Naive thymus-derived CD4-positive, alpha-beta T cell (primary cell): ENCODE measurements at places on chromosomes 1 and 21. TPM values are rescaled to one million over a fixed set of nuclear protein-coding genes. Genes with fewer than 3 reads are reported as not detected.
A peak's percentile ranks its signal among the peaks of the same experiment; 100 is the strongest.

DNA sequence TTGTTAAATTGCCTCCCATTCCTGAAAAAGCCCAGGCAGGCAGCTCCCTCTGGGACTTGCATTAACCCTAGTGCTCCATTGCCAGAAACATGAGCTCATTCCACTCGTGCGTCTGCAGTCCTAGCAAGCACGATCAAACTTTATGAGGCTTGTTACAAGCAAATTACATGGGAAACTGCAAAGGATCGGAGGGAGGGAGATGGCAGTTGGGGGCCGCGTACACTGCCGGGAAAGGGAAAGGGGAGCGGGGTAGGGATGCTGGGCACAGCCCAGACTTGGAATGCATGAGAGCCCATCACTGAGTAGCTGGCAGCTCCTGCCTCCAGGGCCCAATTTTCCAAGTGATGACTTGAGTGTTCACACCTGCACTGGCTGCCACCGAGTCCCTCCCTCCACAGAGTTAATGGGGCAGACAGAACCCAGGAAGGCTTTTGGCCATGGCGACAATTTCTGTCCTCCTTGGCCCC lies 169.9 kb downstream of the BRINP2 start:
- H3K4me1 ChIP-seq = no peaks in the 10 kb centered on the region
- H3K27me3 ChIP-seq = no peaks in the 10 kb centered on the region

DNA sequence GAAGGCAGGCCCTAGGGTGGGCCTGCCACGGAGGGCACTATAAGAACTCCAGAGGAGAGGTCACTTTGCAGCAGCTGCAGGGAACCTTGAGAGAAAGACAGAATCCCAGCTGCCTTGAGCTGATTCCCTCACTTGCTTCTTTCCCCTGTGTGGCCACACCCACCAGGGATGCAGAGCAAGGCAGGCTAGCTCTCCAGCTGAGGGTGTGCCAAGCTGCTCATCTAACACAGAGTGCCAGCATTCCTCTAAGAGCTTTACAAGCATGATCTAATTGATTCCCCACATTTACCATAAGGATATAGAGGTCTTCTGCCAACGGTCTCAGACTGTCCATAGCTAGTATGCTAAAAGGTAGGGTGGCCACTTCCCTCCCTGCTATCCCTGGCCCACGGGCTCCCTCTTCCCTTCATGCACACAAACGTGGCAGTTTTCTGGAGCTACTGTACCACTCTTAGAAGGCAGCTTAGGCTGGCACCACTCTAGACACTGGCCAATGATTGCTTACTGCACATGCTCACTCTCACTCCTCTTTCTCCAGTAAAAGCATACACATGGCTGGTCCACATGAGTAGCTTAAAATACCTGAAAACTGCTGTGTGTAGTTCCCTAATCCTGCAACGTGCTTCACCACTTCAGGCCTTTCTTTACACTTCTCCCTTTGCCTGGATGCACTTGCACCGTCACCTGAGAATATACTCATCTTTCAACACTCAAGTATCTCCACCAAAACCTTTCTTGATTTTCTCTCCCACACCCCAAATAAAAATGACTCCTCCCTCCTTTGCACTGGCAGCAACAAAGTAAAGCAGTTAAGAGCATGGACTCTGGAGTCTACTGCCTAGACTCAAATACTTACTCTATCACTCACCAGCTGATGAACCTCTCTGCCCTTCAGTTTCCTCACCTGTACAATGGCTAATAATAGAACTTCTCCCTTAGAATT lies 57.7 kb downstream of the DMAP1 start:
- H3K4me1 ChIP-seq = no peaks in the 10 kb centered on the region
- H3K27ac ChIP-seq = no peak overlapping the region
- H3K36me3 ChIP-seq = peaks cover 3% of the 10 kb centered on the region
- no peaks in the 10 kb centered on the region for H3K27me3 ChIP-seq

Gene ATP1A4
- not detected for polyA plus RNA-seq

DNA sequence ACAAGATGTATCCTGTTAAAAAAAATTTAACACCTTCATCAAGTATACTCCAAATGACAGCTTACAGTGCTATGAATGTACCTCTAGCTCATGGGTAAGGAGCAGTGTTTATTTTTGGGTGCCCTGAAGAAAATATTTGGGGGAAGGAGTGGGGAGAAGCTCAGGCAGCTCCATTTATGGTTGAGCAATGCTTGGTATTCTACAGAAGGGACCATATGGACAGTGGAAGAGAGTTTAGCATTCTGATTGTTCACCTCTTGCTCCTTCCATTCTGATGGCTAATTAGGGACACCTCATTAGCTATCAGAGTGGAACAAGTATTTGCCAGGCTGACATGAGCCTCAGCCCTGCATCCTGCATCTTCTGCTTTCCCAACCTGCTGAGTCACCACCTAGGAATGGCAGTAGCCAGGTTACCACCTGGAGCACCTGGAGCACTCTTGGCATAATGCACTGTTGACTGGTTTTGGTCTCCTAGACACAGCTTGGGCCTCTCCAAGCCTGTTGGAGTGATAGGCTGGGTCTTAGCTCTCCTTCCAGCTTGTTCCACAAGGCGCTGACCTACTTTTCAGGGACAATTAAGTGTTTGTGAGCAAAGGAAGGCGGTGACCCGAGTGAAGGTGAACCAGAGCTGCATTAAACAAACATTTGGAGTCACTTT lies 62.0 kb upstream of the MACF1 start:
- H3K36me3 ChIP-seq = no peaks in the 10 kb centered on the region
- H3K27ac ChIP-seq = no peak overlapping the region
- no peak for DNase-seq
- H3K27me3 ChIP-seq = no peaks in the 10 kb centered on the region
- H3K4me1 ChIP-seq = no peaks in the 10 kb centered on the region

- H3K4me3 ChIP-seq = no peak overlapping the region
- no peak overlapping the region for H3K27ac ChIP-seq
- no peaks in the 10 kb centered on the region for H3K36me3 ChIP-seq
- H3K27me3 ChIP-seq = no peaks in the 10 kb centered on the region
- DNase-seq = no peak
Measured at GRCh38 chr1:212190169-212190568, 95.0 kb upstream of the PPP2R5A start.

DNA sequence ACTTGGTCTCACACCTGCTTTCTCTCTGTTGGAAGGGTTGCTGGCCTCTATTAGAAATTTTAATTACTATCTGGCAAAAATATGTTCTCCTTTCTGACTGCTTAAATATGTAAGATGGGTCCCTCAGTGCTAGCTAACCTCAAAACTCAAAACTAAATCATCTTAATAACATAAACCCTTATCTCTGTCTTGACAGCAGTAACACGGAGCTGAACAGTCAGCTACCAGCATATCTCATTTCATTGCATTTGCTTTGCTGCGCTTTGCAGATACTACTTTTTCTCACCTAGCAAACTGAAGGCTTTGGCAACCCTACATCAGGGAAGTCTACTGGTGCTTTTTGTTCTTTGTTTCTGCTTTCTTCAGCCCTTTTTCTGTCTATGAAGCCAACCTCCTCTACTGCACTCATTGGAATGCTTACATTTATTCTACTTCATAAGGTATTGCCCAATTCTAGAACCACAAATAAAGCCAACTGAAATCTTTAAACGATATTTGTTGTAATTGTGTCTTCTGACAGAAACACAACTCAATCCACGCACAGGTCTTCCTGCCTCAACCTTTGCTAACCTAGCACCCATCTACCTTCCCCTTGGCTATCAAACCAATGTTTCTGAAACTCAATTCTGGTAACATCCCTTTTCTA lies 95.6 kb downstream of the RERE start:
- no peak overlapping the region for H3K4me3 ChIP-seq
- no peak for DNase-seq
- no peaks in the 10 kb centered on the region for H3K36me3 ChIP-seq
- no peaks in the 10 kb centered on the region for H3K27me3 ChIP-seq
- H3K27ac ChIP-seq = no peak overlapping the region

DNA sequence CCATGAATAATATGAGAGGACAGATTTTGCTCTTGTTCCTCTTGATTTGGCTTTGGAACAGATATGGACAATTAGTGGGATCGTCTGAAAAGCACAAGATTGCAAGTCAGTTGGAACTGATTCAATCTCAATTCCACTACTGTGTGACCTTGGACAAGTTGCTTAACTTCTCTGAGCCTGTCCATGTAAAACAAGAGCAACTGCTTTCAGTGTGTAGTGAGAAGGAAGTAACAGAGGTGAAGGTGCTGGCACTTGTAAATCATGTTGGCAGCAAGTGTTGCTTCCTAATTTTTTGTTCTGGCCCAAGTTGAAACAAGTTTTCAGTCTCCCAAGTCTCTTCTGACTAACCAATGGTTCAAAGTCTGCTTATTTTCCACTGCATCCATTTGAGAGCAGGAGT lies 15.3 kb downstream of the INKA2 start:
- H3K27ac ChIP-seq = peak overlapping the region; percentile 1
- DNase-seq = no peak
- no peak overlapping the region for H3K4me3 ChIP-seq
- peaks cover 8% of the 10 kb centered on the region for H3K4me1 ChIP-seq
- H3K27me3 ChIP-seq = no peaks in the 10 kb centered on the region

DNA sequence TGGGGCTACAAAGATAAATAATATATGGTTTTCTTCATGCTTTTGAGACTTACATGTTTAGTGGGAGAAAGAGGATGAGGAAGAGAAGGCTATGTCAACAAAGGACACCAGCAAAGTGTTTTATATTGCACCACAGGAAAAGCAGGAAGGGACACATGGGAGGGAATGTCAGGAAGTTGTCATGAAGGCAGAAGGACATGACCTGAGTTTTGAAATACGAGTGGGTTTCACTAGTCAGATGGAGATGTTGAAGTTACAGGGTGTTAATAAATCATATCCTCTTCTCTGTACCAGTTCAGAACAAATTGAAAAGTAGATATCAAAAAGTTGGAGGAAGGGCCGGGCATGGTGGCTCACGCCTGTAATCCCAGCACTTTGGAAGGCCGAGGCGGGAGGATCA lies 18.2 kb upstream of the AGO1 start:
- no peak overlapping the region for H3K4me3 ChIP-seq
- H3K27me3 ChIP-seq = no peaks in the 10 kb centered on the region
- H3K36me3 ChIP-seq = no peaks in the 10 kb centered on the region
- H3K27ac ChIP-seq = no peak overlapping the region

DNA sequence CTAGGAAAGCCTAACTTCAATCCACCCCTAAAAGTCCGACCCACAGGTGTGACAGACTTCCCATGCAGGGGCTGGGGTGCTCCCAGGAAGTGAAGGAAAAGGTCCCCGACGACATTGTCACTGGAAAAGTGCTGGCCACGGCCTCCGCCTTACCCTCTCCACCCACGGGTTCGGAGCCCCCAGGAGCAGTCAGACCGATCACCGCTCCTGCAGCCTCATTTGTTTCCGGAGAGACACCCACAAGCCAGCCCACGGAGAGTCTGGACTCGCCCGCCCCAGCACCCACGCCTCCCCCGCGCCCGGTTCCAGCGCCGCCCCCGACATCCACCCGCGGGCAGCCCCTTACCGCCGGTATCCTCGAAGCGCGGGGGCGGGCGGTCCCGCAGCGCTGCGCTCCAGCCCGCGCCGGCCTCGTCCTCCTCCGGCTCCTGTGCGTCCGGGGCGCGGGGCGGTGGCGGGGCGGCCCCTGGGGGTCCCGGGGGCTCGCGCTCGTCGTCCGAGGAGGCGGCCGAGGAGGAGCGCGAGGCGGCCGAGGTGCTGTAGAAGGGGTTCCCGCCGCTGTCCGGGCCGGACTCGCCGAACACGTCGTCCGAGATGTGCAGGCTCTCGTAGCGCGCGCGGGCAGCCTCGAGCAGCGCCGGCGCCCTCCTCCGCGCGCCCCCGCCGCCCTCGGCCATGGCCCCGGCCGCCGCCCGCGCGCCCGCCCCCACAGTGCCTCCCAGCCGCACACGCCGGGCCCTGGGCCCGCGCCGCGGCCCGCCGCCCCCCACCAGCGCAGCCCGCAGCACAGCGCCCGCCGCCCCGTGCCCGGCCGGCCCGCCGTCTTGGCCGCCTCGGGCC lies 660 bp downstream of the PGBD5 start:
- H3K27me3 ChIP-seq = no peaks in the 10 kb centered on the region
- DNase-seq = peak; percentile 24
- H3K27ac ChIP-seq = no peak overlapping the region
- peaks cover 3% of the 10 kb centered on the region for H3K4me1 ChIP-seq
- H3K4me3 ChIP-seq = no peak overlapping the region

DNA sequence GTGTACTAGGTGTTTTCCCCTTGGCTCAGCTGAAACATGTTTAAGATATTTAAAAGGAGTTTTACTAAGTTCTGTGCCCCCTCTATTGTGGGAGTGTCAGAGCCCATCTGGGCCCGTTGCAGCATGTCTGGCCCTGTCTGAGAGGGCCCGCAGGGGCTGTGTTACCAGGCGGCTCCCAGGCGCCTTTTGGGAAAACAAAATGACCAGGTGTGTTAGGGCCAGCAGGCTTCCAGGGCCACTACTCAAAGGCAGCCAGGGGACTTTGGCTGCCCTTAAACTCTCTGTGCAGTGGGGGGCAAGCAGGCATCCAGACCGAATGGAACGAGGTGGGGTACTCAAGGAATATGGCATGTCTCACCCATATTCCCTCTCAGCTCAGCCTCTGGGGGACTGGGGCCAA lies 111.7 kb downstream of the KCNN3 start:
- no peaks in the 10 kb centered on the region for H3K27me3 ChIP-seq
- no peak for DNase-seq
- no peaks in the 10 kb centered on the region for H3K36me3 ChIP-seq
- H3K4me3 ChIP-seq = no peak overlapping the region
- H3K4me1 ChIP-seq = peaks cover 24% of the 10 kb centered on the region

Gene RBM11
- polyA plus RNA-seq = 4.9 TPM

Gene TTC39A
- polyA plus RNA-seq = not detected
